Left renal pelvis (tissue), 4 donors: ENCODE measurements at places on chromosomes 2 and 18.

GRCh38 chr2:215435280-215435869, 493 bp downstream of the FN1 start:
- peak; percentile 41 for DNase-seq

DNA sequence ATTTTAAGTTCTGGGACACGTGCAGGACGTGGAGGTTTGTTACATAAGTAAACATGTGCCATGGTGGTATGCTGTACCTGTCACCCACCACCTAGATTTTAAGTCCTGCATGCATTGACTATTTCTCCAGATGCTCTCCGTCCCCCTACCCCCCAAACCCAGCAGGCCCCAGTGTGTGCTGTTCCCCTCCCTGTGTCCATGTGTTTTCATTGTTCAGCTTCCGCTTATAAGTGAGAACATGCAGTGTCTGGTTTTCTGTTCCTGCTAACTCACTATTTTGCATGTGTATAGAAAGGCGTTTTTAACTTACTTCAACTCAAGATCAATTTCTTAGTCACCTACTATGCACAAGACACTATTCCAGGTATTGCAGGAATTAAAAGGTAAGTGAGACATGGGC, 128.0 kb downstream of the PLCL1 start:
- no peak for DNase-seq

DNA sequence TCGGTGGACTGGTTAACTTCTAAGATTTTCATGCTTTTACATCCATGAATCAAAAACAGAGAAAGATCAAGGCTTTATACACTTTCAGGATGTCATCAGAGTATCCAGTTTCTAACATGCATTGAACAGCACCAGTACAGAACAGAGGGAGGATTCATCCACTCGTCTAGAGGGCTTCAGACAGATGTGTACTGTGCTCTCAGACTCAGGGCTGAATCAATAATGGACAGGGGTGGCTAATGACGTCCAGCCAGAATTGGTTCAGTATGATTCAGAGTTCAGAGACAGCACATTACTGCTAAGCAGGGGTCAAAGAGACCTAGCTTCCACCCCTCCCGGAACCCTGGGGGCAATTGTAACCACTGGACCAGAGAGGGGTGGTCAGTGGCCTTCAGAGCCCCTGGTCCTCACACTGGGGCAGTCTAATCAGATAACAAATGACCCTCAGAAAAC, 37.3 kb downstream of the RNU4ATAC start:
- no peak for DNase-seq

GRCh38 chr2:225100856-225101294, 58.6 kb upstream of the DOCK10 start:
- DNase-seq, result no peak

- DNase-seq, result no peak
These were observed 29.5 kb upstream of the ODC1 start for GRCh38 chr2:10477443-10478297.

- no peak for DNase-seq
These were observed 13.5 kb upstream of the CALCRL start for GRCh38 chr2:187461294-187462261.

DNA sequence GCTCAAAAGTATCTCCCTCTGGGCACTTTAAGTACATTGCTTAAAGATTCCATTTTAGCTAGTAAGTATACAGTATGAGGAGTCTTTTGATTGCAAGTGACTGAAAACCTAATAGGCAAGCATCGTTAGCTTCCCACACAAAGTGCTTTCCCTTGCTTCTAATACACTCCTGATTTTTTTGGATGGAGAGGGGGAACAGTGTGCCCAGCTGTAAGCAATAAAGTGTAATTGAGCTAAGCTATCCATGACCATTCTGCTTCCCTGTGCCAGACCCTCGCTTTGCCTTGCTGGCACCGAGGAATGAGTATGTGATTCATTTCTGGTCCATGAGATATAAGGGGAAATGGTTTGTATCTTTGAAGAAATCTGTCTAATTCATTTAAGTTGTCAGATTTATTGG, 3.8 kb upstream of the ZNF24 start:
- no peak for DNase-seq

- no peak for DNase-seq
These were observed 44.8 kb downstream of the CHMP3 start for GRCh38 chr2:86518481-86518880.

DNA sequence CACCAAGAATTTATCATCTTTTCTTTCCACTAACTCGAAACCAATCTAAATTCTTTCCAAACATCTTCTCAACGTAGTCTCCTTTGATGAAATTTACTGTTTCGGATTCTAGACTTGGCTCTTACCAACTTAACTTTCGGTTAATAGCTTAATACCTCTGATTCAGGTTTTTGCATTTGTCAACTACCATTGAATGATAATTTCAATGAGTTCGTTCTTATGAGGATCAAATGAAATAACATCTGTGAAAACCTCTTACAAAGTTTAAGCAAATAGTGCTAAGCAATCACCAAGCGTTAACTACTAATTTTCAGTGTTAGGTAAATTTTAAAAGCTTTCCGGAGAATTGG, 593 bp upstream of the NRBP1 start:
- DNase-seq, result no peak

DNA sequence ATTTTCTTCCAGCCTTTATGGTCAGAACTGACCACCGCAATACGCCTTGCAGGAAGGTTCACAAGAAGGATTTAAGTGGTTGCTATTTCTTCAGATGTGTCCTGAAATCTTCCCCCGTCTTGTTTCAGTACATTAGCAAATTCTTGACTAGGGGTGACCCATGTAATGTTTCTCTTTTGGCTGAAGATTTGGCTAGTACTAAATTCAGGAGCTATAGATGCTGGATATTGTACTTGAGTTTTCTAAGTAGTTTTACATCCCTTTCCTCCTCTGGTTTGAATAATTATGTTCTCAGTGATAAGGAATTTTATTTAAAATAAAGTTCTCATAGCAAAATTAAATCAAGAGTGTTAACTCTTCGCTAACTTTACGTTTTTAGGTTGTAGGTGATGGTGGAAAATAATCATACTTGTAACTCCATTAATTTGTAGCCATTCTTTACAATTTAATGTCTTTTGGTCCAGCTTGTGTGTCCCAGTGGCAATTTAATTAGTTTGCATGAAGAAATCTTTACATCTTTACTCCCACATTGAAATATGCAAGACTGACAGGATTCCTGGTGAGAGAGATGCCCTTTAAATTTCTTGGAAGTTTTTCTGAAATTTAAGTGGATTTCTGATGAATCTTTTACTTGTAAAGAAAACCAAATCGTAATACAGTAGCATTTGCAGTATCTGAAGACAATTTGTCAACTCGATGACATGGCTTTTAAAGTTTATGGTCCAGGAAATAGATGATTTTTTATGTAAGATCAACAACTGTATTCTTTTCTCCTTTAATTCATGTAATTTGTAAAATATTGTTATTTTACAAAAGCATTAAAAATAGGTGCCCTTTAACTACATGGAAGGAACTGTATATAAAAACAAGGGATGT, 2.8 kb downstream of the PHLPP1 start:
- DNase-seq, result no peak

GRCh38 chr2:189163889-189164288, 15.7 kb downstream of the COL5A2 start:
- no peak for DNase-seq

DNA sequence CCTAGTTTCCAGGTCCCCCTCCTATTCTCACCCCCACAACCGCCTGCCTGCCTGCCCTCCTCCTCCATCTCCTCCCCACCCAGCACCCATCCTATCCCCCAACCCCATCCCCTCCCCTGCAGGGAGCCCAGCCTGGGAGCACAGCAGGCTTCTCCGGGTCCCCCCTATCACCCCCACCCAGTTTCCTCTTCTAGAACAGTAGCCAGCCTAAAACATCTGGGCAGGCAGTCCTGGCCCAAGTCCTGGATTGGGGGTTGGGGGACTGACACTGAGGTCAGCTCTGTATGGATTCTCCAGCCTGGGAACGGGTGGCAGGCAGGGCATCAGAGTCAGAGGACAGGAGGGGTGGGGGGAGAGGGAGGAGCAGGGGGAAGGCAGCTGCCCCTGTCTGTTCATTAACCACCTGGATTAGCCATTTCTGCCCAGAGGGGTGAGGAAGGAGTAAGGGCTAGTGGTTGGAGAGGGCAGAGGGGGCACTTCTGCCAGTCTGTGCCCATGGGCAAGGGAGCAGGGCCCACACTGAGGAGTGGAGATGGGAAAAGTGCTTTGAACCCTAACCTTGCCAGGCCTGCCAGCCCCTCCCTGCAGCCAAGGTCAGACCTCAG, 60.0 kb downstream of the TNS1 start:
- no peak for DNase-seq

- no peak for DNase-seq
These were observed 38.0 kb downstream of the EHBP1 start for GRCh38 chr2:62743506-62743905.

GRCh38 chr2:232456296-232457120, 555 bp downstream of the ALPI start:
- no peak for DNase-seq

- DNase-seq, result no peak
These were observed 93.0 kb upstream of the CHST9 start for GRCh38 chr18:27278131-27278530.

DNA sequence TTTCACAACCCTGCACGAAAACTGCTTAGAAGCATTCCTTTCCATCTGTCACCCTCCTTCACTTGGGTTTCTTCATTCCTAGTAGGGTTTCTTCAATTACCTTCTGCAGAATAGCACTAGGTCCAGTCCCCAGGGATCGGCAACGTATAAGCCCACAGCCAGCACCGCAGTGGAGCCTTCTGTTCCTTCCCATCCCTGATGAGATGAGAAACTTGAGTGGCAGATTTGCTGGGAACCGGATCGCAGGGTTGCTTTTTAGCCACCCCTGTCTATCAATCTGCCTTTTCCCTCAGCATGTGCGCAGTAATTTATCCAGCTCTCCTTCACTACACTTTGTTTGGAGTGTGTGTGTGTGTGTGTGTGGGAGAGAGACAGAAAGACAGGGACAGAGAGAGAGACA, 94.2 kb downstream of the CD8B2 start:
- no peak for DNase-seq

- DNase-seq, result no peak
These were observed 150.7 kb upstream of the DLX2 start for GRCh38 chr2:172253190-172254052.

DNA sequence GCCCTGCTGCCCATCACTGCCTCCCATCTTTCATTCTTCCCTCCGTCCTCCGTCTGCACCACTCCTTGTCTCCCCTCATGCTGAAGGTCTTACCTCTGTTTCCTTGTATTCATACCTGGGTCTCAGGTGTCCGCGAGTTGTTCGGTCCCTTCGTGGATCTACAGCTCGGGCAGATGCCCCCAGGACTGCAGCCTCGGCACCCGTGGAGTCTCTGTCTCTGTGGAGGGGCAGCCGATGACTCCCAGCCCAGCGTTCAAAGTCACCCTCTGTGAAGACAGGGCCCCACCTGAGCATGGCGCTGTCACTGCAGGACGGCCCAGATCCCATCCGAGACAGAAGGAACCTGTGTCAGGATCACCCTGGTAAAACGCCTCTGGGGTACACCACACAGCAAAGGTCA, 480.0 kb upstream of the SALL3 start:
- no peak for DNase-seq

- no peak for DNase-seq
These were observed 854 bp downstream of the GPR155 start for GRCh38 chr2:174485788-174486562.

DNA sequence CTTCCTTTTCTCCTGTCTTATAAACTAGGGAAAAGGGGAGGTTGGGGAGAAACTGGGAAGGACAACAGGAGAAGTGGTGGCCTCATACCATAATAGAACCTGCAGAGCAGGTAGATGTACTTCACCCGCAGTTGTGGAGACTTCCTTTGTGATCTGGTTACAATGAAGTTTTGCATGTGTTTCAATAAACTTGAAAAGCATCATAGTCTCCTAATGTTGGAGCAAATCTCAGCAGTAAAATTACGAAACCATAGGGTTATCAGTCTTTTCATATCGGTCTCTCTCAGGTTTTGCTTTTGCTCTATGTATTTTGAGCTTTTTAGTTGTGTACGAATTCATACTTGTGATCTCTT, 30.5 kb downstream of the ANO7 start:
- DNase-seq, result no peak

GRCh38 chr2:86298411-86299390, 38.7 kb downstream of the REEP1 start:
- no peak for DNase-seq

- DNase-seq, result no peak
These were observed 622 bp downstream of the LRP2 start for GRCh38 chr2:169361706-169362117.

DNA sequence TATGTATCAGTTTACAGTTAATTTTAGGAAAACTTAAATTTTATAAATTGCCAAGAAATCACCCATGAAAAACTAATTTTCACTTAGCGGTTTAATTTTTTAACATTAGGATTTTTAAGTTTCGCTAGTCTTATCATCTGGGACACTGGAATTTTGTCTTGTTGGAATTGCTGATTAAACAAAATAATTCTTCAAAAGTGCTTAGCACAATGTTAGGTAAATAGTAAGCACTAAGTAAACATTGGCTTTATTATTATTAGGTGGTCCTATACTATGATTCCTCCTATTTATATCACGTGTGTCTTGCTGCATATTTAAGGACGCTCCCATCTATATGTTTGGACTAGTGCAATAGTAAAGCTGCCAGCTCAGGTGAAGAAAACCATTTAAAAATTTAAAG, 54.6 kb upstream of the MAP4K3 start:
- no peak for DNase-seq

- no peak for DNase-seq
These were observed 240.1 kb upstream of the MEX3C start for GRCh38 chr18:51437280-51438271.

DNA sequence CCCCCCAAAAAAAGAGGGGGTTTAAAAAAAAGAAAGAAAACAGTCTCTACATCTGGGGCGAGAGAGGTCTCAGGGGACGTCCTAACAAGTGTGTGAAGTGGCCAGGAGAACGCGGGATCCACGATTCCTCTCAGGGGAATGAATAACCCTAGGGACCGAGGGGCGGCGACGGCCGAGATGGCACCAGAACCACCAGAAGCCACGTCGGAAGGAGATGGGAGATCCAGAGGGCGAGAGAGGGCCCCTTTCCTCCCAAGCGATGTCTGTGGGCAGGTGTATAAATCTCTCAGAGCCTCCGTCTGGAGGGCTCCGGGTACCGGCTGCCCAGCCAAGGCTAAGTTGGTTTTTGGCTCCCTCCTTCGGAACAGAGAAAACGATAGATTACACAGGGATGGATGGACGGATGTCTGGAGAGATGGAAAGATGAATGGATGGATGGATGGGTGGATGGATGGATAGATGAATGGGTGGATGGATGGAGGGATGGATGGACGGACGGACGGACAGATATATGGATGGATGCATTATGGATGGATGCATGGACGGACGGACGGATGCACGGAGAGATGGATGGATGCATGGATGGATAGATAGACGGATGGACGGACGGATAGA, 1.7 kb downstream of the EPHA4 start:
- DNase-seq, result no peak

GRCh38 chr2:238127165-238128060, 11.1 kb upstream of the KLHL30 start:
- peak; percentile 35 for DNase-seq

- DNase-seq, result no peak
These were observed 133.4 kb upstream of the MYCN start for GRCh38 chr2:15806801-15807417.

DNA sequence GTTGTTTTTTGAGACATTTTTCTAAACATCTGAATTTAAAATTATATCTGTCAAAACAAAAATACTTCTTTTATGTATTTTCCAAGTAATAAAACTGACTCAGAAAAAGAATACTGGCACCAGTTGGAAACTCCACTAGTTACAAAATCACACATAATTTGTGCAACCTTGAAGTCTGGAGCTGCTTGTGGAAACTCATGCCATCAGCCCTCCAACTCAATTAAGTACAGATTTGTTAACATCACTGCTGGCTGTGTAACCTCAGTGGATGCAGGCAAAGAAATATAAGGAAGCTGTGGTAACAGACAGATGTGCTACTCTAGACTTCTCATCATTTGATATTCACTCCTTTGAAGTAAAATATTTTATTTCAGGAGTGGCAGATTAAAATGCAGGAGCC, 30.0 kb upstream of the RAPH1 start:
- DNase-seq, result no peak
